ENCODE measurements at places on chromosomes 16 and 17. TPM values are rescaled to one million over a fixed set of nuclear protein-coding genes. Genes with fewer than 3 reads are reported as not detected.

- no peak overlapping the region for H3K27ac ChIP-seq
- H3K4me1 ChIP-seq: peaks cover 36% of the 10 kb centered on the region
- no peaks in the 10 kb centered on the region for H3K27me3 ChIP-seq
- no peak for DNase-seq
- H3K36me3 ChIP-seq: peaks cover 29% of the 10 kb centered on the region
- H3K4me3 ChIP-seq: no peak overlapping the region
Measured at GRCh38 chr16:56370875-56371659, 54.3 kb downstream of the AMFR start.

DNA sequence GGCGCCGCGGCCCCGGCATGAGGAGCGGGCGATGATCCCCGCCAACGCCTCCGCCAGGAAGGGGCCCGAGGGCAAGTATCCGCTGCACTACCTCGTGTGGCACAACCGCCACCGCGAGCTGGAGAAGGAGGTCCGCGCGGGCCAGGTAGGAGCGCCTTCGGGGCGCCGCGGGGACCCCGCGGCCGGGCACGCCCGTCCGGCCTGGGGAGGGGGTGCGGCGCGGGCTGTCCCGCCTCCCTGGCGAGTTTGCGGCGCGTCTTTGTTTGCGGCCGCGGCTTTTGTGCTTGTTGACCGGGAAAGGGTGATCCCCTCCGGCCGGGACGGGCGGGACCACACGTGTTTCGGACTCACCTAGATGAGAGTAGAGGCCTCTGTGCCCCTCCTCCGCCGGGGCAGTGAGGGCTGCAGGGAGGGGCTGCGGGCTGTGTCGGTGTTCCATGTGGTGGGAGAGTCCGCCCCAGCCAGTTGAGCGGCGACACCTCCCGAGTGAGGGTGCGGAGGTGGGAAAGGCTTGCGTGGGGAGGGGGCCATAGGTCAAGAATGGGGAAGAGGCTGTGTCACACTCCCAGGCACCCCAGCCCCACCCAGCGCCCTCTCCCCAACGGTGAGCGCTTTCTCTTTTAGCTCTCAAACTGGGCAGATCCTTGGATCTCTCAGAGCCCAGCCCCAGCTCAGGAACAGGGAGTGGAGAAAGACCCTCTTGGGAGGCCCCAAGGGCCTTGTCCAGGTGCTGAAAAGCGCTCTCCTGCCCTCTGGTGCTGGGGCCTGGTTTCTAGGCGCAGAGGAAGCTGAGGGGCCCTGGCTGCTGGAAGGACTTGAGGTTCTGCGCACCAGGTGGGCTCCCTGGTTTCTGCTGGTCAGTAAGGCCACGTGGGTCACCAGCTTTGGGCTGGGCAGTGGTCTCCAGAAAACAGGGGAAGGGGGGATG, 923 bp downstream of the ANKRD13B start:
- DNase-seq: no peak
- H3K27me3 ChIP-seq: no peaks in the 10 kb centered on the region
- no peaks in the 10 kb centered on the region for H3K36me3 ChIP-seq
- H3K4me1 ChIP-seq: peaks cover 69% of the 10 kb centered on the region
- peak overlapping the region; percentile 58 for H3K27ac ChIP-seq
- peak overlapping the region; percentile 66 for H3K4me3 ChIP-seq

Gene TBC1D3I
- 1.7 TPM for total RNA-seq

GRCh38 chr16:6884002-6884401, 448.6 kb upstream of the RBFOX1 start:
- DNase-seq: no peak
- H3K4me1 ChIP-seq: no peaks in the 10 kb centered on the region

- no peak overlapping the region for H3K27ac ChIP-seq
- H3K27me3 ChIP-seq: no peaks in the 10 kb centered on the region
- no peak overlapping the region for H3K4me3 ChIP-seq
- H3K36me3 ChIP-seq: no peaks in the 10 kb centered on the region
- peaks cover 7% of the 10 kb centered on the region for H3K4me1 ChIP-seq
Measured at GRCh38 chr16:84787263-84787622, 32.5 kb upstream of the CRISPLD2 start.

Gene CCL23
- total RNA-seq: 13.3 TPM

Gene TTLL6
- total RNA-seq: 0.49 TPM

DNA sequence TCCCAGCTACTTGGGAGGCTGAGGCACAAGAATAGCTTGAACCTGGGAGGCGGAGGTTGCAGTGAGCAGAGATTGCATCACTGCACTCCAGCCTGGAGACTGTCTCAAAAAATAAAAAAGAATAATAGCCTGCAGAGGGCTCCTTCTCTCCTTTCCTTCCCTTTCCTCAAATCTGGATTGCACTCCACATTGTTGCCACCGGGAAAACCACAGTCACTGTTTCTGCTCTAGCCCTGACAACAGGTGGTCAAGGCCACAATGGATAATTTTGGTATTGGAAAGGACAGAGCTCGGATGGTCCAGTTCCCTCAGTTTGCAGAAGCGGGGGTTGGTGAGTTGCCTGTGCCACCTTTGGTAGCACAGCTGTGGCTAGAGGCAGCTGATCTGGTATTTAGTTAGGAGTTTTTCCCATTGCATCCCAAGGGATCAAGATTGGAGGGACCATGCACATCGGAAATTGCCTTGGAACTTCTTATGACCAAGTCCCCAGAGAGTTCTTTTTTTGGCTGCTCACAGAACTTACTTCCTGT, 44.7 kb upstream of the PRSS54 start:
- H3K27me3 ChIP-seq: no peaks in the 10 kb centered on the region
- DNase-seq: no peak
- H3K27ac ChIP-seq: no peak overlapping the region
- peaks cover 5% of the 10 kb centered on the region for H3K4me1 ChIP-seq

- H3K36me3 ChIP-seq: no peaks in the 10 kb centered on the region
- peaks cover 28% of the 10 kb centered on the region for H3K4me1 ChIP-seq
- DNase-seq: no peak
- H3K27me3 ChIP-seq: no peaks in the 10 kb centered on the region
- H3K4me3 ChIP-seq: peak overlapping the region; percentile 8
Measured at GRCh38 chr16:30409125-30410060, 2.0 kb downstream of the ZNF771 start.

DNA sequence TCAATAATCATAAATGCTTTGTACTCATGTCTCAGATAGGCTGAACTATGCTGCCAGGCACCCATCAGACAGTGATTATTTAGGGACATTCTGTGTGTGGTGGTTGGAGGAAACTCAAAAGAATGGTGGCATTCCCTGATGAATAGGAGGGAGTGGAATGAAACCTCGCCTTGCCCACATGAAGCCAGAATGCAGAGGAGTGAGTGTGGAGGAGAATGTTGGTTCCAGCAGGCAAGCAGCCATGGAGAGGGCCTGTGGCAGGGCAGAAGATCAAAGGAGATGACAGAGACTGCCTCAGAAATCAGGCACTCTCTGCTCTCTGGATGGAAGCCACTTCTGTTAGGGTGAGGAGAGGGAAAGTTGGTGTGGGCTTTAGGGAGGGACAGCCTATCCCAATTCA, 22.5 kb downstream of the KCTD19 start:
- no peaks in the 10 kb centered on the region for H3K27me3 ChIP-seq
- H3K4me3 ChIP-seq: no peak overlapping the region
- peaks cover 15% of the 10 kb centered on the region for H3K4me1 ChIP-seq
- H3K36me3 ChIP-seq: no peaks in the 10 kb centered on the region

GRCh38 chr16:59634951-59635350, 900.8 kb upstream of the GOT2 start:
- no peaks in the 10 kb centered on the region for H3K4me1 ChIP-seq
- no peaks in the 10 kb centered on the region for H3K27me3 ChIP-seq
- no peak overlapping the region for H3K4me3 ChIP-seq
- no peak for DNase-seq

GRCh38 chr17:57518587-57519581, 226.2 kb downstream of the CCDC182 start:
- H3K27ac ChIP-seq: no peak overlapping the region
- no peak for DNase-seq
- no peaks in the 10 kb centered on the region for H3K27me3 ChIP-seq
- peaks cover 3% of the 10 kb centered on the region for H3K4me1 ChIP-seq

- peak overlapping the region; percentile 97 for H3K27ac ChIP-seq
- no peaks in the 10 kb centered on the region for H3K27me3 ChIP-seq
- DNase-seq: no peak
- peak overlapping the region; percentile 98 for H3K4me3 ChIP-seq
Measured at GRCh38 chr16:57537194-57537505, 779 bp upstream of the CCDC102A start.

DNA sequence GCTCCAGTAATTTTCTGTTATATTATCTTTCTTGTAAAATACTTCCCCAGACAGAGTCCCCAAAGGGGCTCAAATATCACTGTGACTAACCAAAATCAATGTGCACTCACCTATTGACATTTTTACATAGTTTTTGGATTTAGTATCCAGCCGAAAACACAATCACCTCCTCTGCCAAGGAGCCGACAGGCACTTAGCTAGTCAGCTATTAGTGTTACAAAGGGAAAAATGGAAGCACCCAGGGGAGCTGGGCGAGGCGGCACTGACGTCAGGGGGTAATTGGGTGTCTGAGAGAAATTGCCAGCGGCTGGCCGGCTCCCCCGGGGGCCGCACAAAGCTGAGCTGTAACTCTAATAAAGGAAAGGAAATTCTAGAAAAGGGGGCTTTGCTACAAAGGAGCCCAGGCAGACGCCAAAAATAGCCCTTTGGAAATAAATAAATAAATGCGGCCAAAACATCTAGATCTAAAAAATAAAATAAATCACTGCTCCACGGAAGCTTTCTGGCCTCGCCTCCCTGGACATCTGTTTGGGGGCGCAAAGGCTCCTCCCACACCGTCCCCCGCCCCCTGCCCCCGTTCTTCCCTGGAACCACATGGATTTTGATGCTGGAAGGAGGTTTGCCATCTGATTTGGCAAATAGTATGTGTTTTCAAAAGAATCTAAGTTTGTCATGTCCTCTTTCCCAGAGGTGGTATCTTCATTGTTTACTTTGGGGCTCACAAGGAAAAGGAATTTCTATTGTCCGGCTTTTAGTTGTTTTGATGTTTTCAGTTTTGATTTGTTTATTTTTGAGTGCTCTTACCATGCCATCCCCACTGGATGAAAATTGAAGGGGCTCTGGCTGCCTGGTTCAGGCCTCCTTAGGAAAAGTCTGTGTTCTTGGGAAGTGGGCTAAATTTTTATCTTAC, 156.7 kb downstream of the ZNF423 start:
- no peaks in the 10 kb centered on the region for H3K36me3 ChIP-seq
- H3K4me1 ChIP-seq: peaks cover 50% of the 10 kb centered on the region
- no peaks in the 10 kb centered on the region for H3K27me3 ChIP-seq
- peak overlapping the region; percentile 69 for H3K27ac ChIP-seq

GRCh38 chr16:11604783-11605563, 18.3 kb upstream of the LITAF start:
- DNase-seq: no peak
- H3K4me3 ChIP-seq: no peak overlapping the region
- no peaks in the 10 kb centered on the region for H3K36me3 ChIP-seq
- peak overlapping the region; percentile 72 for H3K27ac ChIP-seq
- no peaks in the 10 kb centered on the region for H3K27me3 ChIP-seq

GRCh38 chr17:20226814-20227482, 217.8 kb downstream of the SPECC1 start:
- H3K27me3 ChIP-seq: no peaks in the 10 kb centered on the region
- H3K27ac ChIP-seq: no peak overlapping the region
- no peaks in the 10 kb centered on the region for H3K36me3 ChIP-seq
- H3K4me3 ChIP-seq: no peak overlapping the region
- no peaks in the 10 kb centered on the region for H3K4me1 ChIP-seq
- DNase-seq: no peak

Gene RBFOX1
- total RNA-seq: 6.6 TPM
